RPMI7951 (cell line): ENCODE measurements at places on chromosomes 1 and 21. TPM values are rescaled to one million over a fixed set of nuclear protein-coding genes. Genes with fewer than 3 reads are reported as not detected.

Gene MEX3A
- total RNA-seq, result 2.1 and 2.4 TPM in 2 replicates

- DNase-seq, result no peak
These were observed 251.4 kb downstream of the FAM72C start for GRCh38 chr1:143720087-143721023.

GRCh38 chr21:31803039-31804007 lies 69.5 kb upstream of the HUNK start:
- DNase-seq, result no peak

DNA sequence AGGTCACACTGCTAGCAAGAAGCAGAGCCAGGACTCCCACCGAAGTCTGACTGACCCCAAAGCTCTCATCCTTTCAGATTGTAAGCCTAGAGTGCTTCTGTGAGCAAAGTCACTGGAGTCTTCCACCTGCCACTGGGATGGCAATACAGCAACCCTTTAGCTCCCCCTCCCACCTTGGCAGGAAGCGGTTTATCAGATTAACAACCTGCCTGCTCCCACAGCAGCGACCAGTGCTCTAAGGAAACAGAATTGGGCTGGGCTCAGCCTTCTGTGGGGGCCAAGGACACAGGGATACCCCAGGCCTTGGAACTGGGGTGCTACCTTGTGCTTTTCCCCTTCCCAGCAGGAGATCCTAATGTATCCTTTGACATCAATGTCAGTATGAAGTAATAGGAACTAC lies 76.0 kb downstream of the GFI1 start:
- no peak for DNase-seq

Gene CYP4X1
- total RNA-seq, result 0.10 and 0.36 TPM in 2 replicates

GRCh38 chr1:206012086-206012859 lies 9.1 kb upstream of the RAB7B start:
- DNase-seq, result no peak
